Activated CD4-positive, alpha-beta memory T cell treated with anti-CD3 and anti-CD28 coated beads for 36 hours (primary cell): ENCODE measurements at places on chromosomes 6 and 20.

DNA sequence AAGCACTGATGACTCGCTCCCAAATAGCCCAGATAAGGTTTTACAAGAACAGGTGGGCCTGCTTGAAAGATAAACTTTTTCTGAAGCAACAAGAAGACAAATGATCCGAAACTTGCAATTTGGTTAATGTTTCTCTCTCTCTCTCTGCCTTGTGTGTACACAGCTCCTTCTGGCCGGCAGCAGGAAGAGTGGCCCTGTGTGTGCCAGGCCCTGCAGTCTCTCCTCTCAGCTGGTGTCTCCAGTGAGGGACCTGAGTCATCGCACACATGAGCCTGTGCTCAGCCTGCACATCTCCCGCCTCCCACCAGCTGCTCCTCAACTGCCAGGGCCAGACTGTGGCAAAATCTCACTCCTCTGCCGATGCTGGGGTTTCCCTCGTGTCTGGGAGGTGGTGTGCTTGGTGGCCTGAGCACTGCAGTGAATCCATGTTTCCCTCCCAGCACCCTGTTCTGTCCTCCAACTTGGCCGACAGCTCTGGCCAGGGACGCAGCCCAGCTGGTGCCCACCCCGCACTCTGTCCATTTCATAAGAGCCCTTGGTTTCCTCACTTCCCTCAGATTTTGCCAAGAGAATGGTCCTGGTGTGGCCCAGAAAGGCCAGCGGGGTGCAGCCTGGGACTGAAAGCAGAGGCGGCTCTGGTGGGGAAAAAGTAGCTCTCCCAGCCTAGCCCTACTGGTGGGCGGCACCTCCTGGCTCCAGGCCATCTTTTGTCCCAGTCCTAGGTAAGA, 49.4 kb downstream of the ERMARD start:
- DNase-seq: no peak

DNA sequence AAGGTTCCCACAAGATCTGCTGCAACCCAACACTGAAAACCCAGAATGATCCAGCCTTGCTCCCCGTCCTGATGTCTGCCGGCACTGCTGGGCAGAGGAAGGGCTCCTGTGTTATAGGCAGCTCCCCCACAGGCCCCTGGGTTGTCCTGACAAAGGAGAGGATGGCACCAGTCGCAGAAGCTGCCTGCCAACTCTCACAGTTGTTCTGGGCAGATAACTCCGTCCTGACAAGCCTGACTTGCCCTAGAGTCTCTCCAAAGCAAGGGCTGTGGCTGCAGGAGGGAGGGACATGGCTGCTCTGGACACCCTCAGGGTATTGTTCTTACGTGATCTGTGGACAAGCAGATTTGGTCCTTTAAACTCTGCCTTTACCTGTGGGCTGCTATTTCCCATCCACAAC, 243.8 kb downstream of the CDH26 start:
- DNase-seq: no peak

DNA sequence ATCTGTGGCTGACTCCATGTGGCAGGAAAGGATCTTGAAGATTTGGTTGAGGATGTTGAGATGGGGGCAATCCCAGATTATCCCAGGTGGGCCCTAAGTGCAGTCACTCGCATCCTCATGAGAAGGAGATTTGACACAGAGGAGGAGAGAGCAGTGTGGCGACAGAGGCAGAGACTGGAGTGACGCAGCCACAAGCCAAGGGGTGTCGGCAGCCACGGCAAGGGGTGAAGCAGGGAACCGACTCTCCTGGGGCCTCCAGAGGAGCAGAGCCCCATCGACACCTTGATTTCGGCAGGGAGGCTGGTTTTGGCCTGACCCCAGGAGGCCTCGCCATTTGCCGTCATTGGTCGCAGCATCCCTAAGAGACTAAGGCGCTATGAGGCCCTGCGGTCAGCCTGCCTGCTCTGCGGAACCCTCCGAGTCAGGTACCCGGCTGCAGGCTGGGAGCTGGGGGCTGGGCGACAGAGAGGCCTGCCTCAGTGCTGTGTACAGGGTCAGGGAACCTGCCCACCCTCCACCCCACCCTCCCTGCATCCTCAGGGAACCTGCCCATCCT, 12.5 kb downstream of the EEF1A2 start:
- DNase-seq: no peak

DNA sequence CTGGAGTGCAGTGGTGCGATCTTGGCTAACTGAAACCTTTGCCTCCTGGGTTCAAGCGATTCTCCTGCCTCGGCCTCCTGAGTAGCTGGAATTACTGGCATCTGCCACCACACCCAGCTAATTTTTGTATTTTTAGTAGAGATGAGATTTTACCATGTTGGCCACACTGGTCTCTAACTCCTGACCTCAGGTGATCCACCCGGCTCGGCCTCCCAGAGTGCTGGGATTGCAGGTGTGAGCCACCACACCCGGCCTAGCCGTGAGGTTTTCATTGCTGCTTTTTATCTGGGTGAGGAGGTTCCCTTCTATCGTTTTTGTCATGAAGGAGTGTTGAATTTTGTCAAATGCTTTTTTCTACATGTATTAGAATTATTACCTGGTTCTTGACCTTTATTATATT, 23.9 kb downstream of the SRC start:
- no peak for DNase-seq

GRCh38 chr6:34982424-34982852, 93.4 kb downstream of the ANKS1A start:
- no peak for DNase-seq

DNA sequence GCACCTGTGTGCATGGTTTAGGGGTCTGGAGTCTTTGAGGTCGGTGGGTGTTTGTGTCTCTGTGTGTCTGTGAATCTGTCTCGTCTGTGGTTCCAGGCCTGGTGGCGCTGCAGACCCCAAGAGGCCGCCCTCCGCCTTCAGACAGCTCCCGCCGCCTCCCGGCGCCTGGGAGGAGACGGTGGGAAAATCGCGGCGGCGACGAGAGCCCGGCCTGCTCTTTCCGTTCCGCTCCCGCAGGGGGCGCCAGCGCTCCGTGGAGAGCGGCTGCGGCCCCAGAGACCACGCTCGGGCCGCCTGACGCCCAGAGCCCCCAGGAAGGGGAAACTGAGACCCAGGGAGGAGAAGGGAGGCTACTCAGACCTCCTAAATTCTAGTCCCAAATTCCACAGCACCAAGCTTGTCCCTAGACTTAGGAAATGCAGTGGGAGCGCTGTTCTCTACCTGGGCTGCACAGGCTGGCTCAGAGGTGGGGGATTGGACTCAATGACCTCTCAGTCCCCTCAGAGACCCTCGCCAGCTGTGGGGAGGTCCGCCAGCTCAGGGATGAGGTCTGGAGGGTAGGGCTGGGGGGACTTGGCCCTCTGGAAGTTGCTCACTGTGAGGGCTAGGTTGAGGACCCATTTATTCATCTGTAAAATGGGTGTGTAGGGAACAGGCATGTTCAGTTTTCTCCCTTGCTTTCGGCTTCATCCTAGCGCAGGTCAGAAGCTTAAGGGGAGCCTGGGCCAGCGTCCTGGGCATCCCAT, 36.9 kb upstream of the BLCAP start:
- peak; percentile 58 for DNase-seq

DNA sequence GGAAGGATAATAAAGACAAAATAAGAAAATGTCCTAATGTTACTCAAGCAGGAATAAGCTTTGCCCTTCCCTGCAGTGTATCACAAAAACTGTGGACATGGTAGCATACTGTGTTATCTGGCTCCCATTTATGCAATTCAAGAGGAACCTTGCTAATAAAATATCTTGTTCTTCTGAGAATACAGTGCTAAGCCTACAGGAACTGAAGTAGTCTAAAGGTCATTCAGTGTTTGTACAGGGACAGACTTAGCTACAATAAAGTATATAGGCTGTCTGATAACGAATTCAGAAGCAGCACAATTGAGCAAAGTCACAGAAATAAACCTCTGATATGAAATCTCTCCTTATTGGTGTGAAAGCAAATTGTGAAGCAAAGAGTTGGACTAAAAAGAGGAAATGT, 59.6 kb upstream of the SDHAF4 start:
- no peak for DNase-seq
